Lung microvascular endothelial cell (primary cell): ENCODE measurements at places on chromosomes 11 and 22.

GRCh38 chr11:2400762-2401435 is 349 bp downstream of the TSSC4 start:
- DNase-seq, result peak; percentile 24

DNA sequence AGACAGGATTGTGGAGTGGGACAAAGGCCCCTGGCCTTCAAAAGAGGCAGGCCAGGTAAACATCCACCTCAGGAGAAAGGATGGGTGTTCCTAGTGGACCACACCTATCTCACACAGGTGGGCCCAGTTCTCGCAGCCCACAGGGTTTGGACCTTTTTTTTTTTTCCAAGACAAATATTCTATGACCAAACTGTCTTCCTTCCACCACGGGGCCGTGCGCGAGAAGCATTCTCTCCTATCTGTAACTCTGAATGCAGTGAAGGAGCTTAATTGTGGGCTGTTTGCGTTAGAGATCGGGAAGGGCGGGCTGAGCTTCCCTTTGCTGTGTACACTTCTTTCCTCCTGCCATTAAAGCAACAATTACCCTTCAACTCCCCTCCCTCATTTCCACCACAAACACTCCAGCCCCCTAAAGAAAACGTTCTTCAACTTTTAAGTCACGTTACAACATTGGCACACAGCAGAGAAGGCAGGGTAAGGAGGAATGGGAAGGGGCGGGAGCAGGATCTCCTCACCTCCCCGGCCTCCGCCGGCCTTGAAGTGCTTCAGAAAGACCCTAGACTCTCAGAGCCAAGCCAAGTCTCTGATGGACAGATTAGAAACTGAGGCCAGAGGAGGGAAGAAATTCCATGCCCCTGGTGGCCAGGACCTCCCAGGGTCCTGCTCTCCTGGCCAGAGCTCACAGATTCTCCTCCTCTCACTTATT is 238.4 kb downstream of the BUD13 start:
- DNase-seq, result no peak

DNA sequence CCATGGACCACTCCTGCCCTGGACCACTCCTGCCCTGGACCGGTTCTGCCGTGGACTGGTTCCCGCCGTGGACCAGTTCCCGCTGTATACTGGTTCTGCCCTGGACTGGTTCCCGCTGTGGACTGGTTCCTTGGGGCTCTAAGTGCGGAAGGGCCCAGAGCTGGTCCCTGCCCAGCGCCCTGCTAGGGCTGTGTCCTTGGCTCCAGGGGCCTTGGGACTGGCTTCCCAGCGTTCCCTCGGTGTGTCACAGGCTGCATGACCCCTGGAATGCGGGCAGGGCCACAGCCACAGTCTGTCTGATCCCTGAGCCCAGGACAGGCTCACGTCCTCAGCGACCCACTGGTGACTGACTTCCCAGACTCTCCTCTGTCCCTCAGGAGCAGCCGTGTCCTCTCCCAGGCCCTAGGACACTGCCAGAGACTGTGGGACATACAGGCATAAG is 412.2 kb downstream of the TBC1D22A start:
- no peak for DNase-seq

DNA sequence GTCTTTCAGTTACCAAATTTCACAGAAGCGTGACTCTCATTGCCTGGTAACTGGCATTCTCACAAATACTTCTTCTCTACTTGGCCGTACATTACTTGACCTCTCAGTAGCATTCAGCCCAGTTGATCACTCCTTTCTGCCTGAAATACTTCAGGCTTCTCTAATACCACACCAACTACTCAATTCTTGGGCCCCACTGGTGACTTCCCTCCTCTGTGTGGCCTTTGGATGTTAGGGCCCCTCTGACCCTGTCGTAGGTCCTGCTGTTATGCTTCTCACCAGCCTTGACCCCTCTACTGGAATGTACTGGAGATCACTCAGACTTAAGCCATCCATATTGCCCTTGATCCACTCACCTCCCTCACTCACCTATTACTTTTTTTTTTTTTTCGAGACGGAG is 2.2 kb upstream of the EFCAB6 start:
- DNase-seq, result no peak

DNA sequence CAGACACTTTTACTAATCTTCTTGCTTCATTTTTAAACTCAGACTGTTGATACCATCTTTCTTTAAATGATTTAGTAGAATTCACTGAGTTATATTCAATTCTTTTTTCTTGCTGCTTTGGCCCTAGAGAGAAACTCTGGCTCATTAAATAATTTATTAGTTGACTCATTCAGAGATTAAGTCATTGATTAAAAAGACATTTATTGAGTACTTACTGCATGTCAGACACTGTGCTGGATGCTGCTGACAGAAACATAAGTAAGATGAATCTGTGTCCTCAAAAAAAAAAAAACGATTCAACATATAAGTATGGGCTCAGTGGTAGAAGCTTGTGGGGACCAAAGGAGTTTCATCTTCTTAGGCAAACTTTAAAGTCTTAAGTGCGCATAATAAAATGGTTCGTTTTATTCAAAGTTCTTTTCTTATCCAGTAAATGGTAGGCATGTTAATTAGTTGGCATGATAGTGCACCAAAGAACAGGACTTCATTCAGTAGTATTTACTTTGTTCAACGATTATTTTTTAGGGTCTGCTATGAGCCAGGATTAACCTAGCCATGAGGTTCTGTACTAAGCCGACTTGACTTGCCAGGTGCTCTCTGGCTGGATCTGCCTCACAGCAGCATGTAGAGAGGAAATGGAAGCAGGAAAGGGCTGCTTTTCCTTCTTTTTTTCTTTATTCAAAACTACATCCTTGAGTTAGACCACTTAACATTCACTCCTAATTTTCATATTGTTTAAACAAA is 281.0 kb upstream of the CTSC start:
- DNase-seq, result no peak

DNA sequence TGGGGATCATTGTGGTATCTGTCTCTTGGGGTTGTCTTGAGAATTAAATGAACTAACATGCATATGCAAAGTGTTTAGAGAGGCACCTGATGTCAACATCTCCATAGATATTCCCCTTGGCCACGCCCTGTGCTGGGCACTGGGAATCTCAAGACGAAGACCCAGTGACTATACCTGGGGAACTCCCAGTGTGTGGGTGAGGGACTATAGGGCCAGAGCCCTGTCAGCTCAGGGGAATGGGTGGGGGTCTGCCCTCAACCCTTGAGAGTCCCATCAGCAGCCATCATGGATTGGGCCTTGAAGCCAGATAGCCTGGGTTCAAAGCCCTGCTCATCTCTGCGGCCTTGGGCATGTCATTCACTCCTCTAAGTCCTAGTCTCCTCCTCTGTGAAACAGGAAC is 21.6 kb upstream of the LMO1 start:
- DNase-seq, result no peak

DNA sequence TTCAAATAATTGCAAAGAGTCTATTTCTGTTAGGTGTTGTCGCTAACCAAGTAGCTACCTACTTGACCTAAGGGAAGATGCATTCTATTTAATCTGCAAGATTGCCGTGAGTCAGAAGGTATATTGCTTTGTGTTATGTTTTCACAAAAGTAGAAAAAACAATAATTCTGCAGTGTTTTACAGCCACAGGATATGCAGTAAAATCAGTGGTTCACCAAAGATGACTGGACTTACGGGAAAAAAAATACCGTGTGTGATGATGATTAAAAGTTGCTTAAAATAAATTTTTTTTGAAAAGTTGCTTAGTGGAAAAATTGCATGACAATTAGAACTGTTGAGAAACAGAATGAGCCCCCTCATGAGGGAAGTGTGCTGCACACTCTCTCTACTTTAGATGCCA is 209.1 kb downstream of the DDX10 start:
- no peak for DNase-seq

DNA sequence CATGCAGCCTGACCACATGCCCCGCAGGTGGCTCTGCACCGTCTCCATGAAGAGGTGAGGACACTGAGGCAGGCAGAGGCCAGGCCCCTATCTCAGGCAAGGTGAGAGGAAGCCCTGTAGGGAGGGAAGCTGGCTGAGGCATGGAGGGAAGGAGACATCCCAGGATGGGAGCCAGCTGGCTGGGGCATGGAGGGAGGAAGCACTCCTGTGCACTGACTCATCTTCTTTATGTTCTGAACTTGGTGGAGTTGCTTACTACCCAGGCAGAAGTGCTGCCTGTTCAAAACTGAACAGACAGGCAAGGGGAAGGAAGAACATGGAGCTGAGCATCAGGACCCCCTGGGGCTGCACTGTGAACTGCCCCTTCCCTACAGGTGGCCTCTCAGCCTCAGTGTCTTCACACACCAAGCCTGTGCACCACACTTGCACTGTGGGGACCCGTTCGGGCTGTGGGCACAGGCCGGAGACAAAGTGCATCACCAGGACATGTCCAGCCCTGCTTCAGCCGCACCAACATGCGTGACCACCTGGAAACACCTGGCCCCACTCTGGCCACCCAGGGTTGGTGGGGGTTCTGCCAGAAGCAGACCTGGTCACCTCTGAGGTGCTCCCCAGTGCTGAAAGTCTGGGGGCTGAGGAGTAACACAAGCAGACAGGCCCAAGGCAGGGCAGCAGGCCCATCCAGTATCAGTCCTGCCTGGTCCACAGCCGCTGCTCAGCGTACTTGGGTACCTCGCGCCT is 55.5 kb downstream of the DGCR2 start:
- DNase-seq, result no peak
